ENCODE measurements at places on chromosomes 16 and 17.

DNA sequence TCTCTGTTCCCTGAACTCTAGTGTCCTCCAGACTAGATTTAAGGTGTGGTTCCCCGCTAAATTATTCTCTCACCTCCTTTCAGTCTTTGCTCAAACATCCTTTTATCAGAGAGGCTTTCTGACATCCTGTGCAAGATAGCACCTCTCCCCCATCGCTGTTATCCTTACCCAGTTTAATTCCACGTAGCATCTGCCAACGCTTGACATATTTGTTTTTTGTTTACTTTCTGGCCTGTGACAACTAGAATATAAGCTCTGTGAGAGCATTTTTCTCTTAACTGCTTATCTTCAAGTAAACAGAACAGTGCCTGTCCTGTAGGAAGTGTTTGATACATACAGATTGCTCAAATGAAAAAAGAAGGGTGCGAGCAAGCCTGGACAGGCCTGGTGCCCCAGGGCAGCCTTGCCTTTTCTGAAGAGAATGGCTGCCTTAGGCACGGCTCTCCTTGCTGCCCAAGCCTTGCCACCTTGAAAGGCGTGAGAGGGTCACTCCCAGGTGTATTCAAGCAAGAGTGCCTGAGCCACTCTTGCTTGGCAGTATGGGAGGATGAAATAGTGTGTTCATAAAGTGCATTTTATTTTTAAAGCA is 9.7 kb downstream of the DYNLL2 start:
- peak overlapping the region; percentile 61 for H3K27ac ChIP-seq
- no peaks in the 10 kb centered on the region for H3K27me3 ChIP-seq
- H3K4me1 ChIP-seq = peaks cover 28% of the 10 kb centered on the region
- no peak for DNase-seq
- H3K36me3 ChIP-seq = peaks cover 15% of the 10 kb centered on the region
- no peak overlapping the region for H3K4me3 ChIP-seq

- DNase-seq = no peak
- peaks cover 2% of the 10 kb centered on the region for H3K4me1 ChIP-seq
- H3K4me3 ChIP-seq = no peak overlapping the region
- H3K27me3 ChIP-seq = peaks cover 5% of the 10 kb centered on the region
Measured at GRCh38 chr17:65662196-65662595, 100.7 kb upstream of the AXIN2 start.

- no peak overlapping the region for H3K4me3 ChIP-seq
- H3K4me1 ChIP-seq = peaks cover 7% of the 10 kb centered on the region
- DNase-seq = no peak
- no peaks in the 10 kb centered on the region for H3K27me3 ChIP-seq
Measured at GRCh38 chr16:16120044-16120381, 103.3 kb downstream of the ABCC6 start.

- peaks cover 28% of the 10 kb centered on the region for H3K27me3 ChIP-seq
- no peak for DNase-seq
- no peaks in the 10 kb centered on the region for H3K4me1 ChIP-seq
- no peaks in the 10 kb centered on the region for H3K36me3 ChIP-seq
- no peak overlapping the region for H3K27ac ChIP-seq
Measured at GRCh38 chr17:56157845-56158244, 4.6 kb downstream of the ANKFN1 start.

- H3K4me1 ChIP-seq = peaks cover 19% of the 10 kb centered on the region
- peaks cover 4% of the 10 kb centered on the region for H3K36me3 ChIP-seq
- H3K27ac ChIP-seq = no peak overlapping the region
- H3K4me3 ChIP-seq = no peak overlapping the region
Measured at GRCh38 chr16:30491744-30492308, 19.3 kb downstream of the ITGAL start.

DNA sequence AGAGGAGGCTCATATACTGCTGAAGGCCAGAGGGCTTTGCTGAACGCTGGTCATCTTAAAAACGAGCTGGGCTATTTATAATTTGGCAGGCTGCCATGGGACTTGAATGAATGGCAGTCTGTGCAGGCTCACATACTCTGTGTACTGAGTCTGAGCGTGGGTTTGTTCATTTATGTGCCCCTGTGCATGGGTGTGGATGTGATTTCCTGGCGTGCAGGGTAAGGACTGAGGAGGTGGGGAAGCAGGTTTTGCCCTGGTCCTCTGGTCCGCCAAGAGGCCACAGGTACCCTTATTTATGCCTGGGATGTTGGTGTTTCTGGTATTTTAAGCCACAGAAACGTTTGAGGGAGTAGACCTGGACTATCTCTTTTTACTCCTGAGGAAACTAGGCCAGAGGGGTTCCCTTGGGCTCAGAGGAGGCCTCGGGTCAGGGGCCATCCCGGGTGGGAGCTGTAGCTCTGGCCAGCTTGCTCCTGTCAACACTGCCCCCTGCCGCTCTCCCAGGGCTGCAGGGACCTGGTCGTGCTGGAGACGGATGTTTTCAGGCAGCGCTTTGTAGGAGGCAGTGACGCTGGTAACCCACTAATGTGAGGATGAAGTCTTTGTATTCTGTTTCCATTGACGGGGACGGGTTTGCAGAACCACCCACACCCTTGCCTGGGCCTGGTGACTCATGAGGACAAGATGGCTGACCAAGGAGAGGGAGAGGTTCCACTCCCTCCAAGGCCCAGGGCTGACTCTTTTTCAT is 184.4 kb downstream of the MSI2 start:
- H3K36me3 ChIP-seq = peaks cover 4% of the 10 kb centered on the region
- DNase-seq = peak; percentile 15
- peaks cover 57% of the 10 kb centered on the region for H3K4me1 ChIP-seq
- H3K27ac ChIP-seq = peak overlapping the region; percentile 94
- H3K27me3 ChIP-seq = no peaks in the 10 kb centered on the region

DNA sequence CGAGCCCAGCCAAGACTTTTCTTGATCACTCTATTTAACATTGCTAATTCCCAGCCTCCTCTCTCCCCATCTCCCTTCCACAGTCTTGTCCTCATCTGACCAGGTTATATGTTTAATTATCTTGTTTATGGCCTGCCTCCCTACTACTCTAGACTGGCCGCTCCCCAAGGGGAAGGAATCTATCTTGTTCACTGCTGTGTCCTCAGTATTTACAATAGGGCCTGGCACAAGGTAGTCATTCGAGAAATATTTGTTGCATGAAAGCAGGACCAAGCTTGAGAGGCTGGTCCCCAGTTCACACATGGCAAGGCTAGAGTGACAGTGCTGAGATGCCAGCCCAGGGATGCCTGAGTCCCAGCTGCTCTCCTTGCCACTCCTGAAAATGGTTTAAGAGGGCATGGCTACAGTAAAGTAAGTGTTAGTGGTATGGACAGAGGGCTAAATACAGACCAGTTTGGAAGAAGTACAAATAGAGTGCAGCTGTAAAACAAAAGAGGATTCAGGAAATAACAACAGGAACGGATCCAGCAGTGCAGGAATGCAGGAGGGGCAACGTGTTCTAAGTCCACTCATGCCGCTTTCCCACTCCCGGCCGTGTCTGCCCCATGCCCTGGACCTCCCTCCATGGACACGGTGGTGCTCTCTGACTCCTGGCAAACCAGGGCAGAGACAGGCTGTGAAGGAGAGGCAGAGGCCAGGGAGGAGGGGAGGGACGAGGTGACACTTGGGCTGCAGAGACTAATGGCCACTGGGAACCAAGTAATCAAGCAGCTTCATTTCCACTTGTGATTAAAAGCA is 65.6 kb downstream of the TOM1L2 start:
- peaks cover 13% of the 10 kb centered on the region for H3K4me1 ChIP-seq
- H3K27me3 ChIP-seq = no peaks in the 10 kb centered on the region
- DNase-seq = no peak
- no peak overlapping the region for H3K4me3 ChIP-seq

GRCh38 chr17:79007504-79008381 is 1.8 kb downstream of the CANT1 start:
- H3K27ac ChIP-seq = peak overlapping the region; percentile 96
- peaks cover 49% of the 10 kb centered on the region for H3K4me1 ChIP-seq
- no peak for DNase-seq
- no peaks in the 10 kb centered on the region for H3K36me3 ChIP-seq
- H3K27me3 ChIP-seq = peaks cover 2% of the 10 kb centered on the region
- peak overlapping the region; percentile 96 for H3K4me3 ChIP-seq

All from T-helper 17 cell (primary cell).